ENCODE measurements at places on chromosomes 1 and 21. TPM values are rescaled to one million over a fixed set of nuclear protein-coding genes. Genes with fewer than 3 reads are reported as not detected.
A peak's percentile ranks its signal among the peaks of the same experiment; 100 is the strongest.

GRCh38 chr1:33155877-33156538, 25.8 kb downstream of the TRIM62 start:
- H3K4me3 ChIP-seq: no peak overlapping the region
- H3K36me3 ChIP-seq: peaks cover 34% of the 10 kb centered on the region
- H3K27me3 ChIP-seq: no peaks in the 10 kb centered on the region
- peaks cover 2% of the 10 kb centered on the region for H3K4me1 ChIP-seq
- no peak overlapping the region for H3K27ac ChIP-seq

DNA sequence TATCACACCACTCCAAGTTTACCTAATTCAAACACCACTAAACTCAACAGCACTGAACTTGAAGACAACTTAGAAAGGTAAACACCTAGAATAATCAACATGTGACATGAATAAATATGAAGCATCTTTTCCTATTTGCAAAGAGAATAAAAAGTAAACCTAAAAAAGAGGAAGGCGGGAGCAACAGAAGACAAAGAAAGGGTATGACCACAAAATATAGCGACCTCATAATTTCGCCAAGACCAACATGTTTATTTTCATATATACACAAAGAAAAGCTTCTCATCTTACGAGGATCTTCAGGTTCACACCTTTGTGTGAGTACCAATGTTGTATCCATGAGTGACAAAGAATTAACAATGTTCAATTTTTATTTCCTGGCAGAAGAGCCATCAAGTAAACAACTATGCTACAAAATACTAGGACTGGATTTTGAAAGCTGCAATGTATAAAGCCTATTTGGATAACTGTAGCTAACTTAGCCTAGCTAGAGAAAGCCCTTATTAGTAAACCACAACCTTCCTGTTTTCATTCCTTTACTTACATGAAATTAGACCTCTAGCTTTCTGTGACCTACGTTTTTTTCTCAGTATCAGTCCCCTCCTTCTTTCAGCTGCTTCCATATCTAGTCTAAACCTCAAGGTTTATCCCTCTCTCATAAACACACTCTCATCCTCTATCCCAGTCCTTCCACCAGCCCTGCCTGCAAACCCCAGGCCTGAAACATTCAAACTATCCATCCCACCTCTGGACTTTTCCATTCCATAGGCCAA, 21.3 kb upstream of the PHTF1 start:
- peaks cover 33% of the 10 kb centered on the region for H3K4me1 ChIP-seq
- DNase-seq: no peak
- H3K27ac ChIP-seq: peak overlapping the region; percentile 79
- H3K36me3 ChIP-seq: peaks cover 16% of the 10 kb centered on the region

DNA sequence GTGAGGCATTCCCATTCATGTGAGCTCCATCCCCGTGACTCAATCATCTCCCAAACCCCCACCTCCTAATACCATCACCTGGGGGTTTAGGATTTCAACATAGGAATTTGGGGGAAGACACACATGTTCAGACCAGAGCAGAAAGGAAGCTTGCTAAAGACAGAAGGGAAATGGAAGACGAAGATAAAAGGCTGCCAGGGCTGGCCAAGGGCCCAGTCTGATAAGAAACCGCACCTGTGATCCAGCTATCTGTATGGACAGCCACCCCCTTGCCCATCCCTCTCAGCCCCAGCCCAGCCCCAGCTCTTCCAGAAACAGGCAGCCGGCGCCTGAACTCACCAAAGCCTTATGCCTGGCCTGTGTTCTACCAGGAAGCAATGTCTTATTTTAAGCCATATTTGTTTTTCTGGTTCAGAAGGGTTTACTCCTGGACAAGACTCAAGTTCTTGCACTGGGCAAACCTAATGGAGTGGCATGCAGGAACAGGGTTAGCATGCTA, 198.4 kb upstream of the VAMP3 start:
- H3K27ac ChIP-seq: no peak overlapping the region
- H3K36me3 ChIP-seq: no peaks in the 10 kb centered on the region
- H3K27me3 ChIP-seq: peaks cover 15% of the 10 kb centered on the region
- no peak overlapping the region for H3K4me3 ChIP-seq
- DNase-seq: no peak

DNA sequence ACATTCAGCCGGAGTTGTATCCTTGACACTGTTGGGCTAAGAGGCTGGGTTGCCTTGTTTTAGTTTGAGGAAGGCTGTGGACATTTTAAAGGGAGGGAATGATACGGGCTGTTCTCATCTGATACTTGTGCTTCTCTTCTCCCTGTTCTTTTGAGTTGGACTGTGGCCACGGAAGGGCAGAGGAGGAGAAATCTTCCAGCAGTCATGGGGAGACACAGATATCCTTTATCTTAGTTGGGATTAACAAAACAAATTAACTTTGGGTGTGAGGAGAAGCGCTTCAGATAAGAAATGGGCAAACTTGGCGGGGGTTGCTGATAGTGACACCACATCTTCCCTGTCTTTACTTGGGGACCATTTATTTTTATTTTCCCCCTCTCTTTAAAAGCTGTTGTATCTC, 138.8 kb downstream of the ROR1 start:
- no peaks in the 10 kb centered on the region for H3K4me1 ChIP-seq
- no peaks in the 10 kb centered on the region for H3K36me3 ChIP-seq
- no peaks in the 10 kb centered on the region for H3K27me3 ChIP-seq
- H3K27ac ChIP-seq: no peak overlapping the region

GRCh38 chr1:83100133-83100532, 898.8 kb downstream of the TTLL7 start:
- no peak overlapping the region for H3K4me3 ChIP-seq
- H3K27ac ChIP-seq: no peak overlapping the region
- H3K27me3 ChIP-seq: no peaks in the 10 kb centered on the region
- no peaks in the 10 kb centered on the region for H3K36me3 ChIP-seq
- no peak for DNase-seq

DNA sequence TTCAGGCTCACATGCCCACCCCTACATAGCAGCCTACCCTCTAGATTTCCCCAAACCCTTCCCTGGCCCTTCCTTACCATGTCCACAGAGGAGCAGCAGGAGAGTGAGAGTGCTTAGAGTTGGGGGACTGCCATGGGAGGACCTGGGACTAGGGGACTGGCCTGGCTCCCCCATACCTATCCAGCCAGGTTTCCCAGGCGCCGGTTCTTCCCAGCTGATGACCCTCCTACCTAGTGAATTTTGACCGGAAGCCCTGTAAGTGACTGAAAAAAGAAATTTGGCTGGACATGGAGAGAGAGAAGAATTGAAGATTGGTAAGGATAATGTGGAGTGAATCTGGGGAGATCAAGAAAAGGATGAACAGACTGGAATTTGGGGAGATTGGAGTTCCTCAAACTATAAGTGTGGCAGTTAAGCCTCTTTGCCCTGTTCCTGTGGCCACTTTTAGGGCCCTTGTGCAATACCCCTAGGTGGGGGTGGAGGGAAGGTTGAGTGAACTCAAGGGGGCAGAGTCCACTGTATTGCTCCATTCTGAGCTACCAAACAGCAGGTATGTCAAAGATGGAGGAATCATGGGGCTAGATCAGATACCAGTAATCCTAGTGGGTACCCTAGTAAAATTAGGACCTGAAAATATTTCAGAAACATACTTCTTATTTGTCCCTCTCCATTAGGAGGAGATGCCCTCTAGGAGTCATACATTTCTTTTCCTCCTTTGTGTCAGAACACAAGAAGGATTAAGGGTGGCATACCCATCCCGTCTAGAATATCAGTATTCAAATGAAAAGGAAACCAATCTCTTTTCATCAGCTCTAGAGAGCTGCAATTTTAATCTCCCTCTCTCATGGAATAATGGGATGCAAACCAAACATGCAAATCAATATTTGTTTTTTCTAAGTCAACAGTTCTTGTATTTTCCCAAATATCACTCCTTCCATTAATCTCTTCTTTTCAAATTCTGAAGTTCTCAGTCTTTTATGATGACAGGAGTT, 1.2 kb downstream of the HJV start:
- no peak overlapping the region for H3K4me3 ChIP-seq
- no peaks in the 10 kb centered on the region for H3K4me1 ChIP-seq
- no peak overlapping the region for H3K27ac ChIP-seq
- peaks cover 2% of the 10 kb centered on the region for H3K27me3 ChIP-seq
- no peaks in the 10 kb centered on the region for H3K36me3 ChIP-seq

GRCh38 chr1:214255509-214255908, 25.4 kb upstream of the SMYD2 start:
- no peaks in the 10 kb centered on the region for H3K4me1 ChIP-seq
- no peak for DNase-seq
- H3K27ac ChIP-seq: no peak overlapping the region
- no peaks in the 10 kb centered on the region for H3K36me3 ChIP-seq
- H3K27me3 ChIP-seq: no peaks in the 10 kb centered on the region

DNA sequence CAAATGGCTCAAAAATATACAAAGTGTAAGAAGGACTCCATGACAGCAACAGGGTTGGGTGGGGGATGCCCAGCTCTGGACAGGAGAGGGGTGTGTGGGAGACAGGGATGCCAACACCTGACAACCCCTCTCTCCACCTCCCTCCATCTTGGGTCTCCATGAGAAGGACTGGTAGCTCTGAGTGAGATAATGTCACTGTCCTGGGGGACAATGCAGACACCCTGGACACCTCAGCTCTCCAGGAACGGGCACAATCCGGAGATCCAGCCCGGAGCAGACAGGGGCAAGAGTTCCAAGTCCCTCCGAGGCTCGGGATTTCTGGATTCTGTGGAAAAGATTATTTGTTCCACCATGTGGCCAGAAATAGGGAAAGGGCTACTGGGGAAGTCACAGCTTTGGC, 122.5 kb downstream of the GLIS1 start:
- no peak for DNase-seq
- H3K27ac ChIP-seq: no peak overlapping the region
- H3K4me3 ChIP-seq: no peak overlapping the region

DNA sequence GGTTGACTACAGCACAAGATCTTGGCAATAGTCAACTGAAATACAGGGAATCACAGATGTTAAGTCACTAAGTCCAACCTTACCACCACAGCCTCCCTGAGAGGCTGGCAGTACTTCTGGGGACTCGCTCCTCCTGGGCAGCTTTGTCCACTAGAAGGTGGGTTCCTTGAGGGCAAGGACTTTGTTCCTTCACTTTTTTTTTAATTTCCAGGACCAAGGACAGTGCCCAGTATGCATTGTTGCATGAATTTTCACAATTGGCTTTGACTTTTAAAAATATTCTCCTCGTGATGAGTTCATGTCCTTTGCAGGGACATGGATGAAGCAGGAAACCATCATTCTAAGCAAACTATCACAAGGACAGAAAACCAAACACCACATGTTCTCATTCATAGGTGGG, 96.7 kb upstream of the IGSF21 start:
- DNase-seq: no peak
- H3K4me1 ChIP-seq: no peaks in the 10 kb centered on the region
- no peak overlapping the region for H3K27ac ChIP-seq
- no peak overlapping the region for H3K4me3 ChIP-seq
- no peaks in the 10 kb centered on the region for H3K36me3 ChIP-seq

DNA sequence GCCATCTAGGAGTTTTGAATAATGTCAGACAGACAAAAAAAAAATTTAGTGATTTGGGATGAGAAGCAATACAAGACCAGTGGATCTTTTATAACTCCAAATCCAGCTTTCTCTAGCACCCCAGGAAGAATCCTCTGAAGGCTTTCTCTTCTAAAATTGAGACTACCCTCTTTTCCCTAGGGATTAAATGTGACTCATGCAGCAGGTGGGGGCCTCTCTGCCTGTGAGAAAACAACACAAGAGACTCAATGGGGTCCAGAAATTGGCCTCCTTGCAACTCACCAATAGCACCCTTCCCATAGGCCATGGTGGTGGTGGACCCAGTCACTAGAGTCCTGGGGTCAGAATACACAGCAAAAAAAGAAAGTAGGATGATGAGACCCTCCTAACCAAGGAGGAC, 120.3 kb upstream of the ATP1A1 start:
- H3K27ac ChIP-seq: no peak overlapping the region
- H3K4me1 ChIP-seq: no peaks in the 10 kb centered on the region
- H3K4me3 ChIP-seq: no peak overlapping the region
- no peaks in the 10 kb centered on the region for H3K27me3 ChIP-seq
- no peak for DNase-seq

GRCh38 chr1:65147424-65148177, 402 bp upstream of the AK4 start:
- H3K4me3 ChIP-seq: peak overlapping the region; percentile 47
- no peaks in the 10 kb centered on the region for H3K4me1 ChIP-seq
- no peaks in the 10 kb centered on the region for H3K36me3 ChIP-seq
- H3K27me3 ChIP-seq: peaks cover 4% of the 10 kb centered on the region

DNA sequence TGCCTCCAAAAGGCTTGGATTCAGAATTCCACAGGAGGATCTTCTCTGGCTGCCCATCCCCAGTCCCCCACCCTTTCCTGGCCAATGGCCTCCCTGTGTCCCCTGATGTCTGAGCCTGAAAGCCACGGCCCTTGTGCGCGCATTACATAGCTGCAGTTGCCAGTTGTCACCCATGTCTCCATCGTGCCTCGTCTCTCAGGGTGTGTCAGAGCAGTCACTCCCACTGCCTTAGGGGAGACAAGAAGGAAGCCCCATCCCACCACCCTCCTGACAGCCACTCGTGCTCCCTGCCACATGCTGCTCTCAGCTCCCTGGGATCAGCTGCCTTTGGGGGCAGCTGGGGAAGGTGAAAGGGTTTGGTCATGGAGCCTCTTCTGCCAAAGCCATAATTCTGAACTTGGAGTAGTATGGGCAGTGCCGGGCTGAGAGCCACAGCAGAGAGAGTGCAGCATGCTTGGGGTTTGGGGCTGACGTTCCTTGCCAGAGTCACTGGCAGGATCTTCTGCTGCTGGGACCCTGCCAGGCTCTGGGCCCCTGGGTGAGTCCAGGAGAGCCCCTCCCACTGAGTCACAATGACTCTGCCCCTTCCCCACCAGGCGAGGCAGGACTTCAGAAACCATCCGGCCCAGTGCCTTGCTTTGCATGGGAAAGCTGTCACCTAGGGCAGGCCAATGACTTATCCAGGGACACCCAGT, 285.9 kb upstream of the VAMP3 start:
- H3K36me3 ChIP-seq: no peaks in the 10 kb centered on the region
- H3K4me3 ChIP-seq: no peak overlapping the region
- DNase-seq: no peak
- H3K4me1 ChIP-seq: no peaks in the 10 kb centered on the region
- peaks cover 40% of the 10 kb centered on the region for H3K27me3 ChIP-seq

DNA sequence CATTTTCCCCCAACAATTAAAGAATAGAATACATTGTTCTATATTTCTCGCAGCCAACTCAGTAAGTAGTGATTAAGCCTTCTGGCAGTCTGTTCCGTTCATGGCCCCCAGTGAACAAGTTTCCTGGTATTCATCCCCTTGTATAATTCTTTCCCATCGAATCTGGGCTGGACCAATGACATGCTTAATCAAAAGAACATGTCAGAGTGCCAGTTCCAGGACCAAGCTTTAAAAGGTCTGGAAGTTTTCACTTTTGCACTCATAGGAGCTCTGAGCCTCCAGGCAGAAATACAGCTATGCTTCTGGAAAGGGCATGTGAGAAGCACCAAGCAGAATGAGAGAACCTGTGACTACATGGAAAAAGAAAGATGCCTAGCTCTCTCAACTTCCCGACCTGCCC, 22.5 kb upstream of the DPYD start:
- no peak for DNase-seq
- H3K27ac ChIP-seq: no peak overlapping the region
- no peaks in the 10 kb centered on the region for H3K36me3 ChIP-seq
- H3K4me1 ChIP-seq: peaks cover 19% of the 10 kb centered on the region

- DNase-seq: no peak
- H3K4me3 ChIP-seq: no peak overlapping the region
- no peak overlapping the region for H3K27ac ChIP-seq
- no peaks in the 10 kb centered on the region for H3K4me1 ChIP-seq
Measured at GRCh38 chr1:235809688-235810397, 56.9 kb downstream of the LYST start.

CRABP2 gene
- total RNA-seq: 3.5 TPM

IVL gene
- total RNA-seq: not detected

GBP7 gene
- total RNA-seq: 0.25 TPM

NPR1 gene
- 0.23 TPM for total RNA-seq

ESPN gene
- 9.2 TPM for total RNA-seq

CNR2 gene
- total RNA-seq: 2.0 TPM

UBL4B gene
- total RNA-seq: not detected

Data from T-cell (primary cell).